ENCODE measurements at places on chromosomes 16 and 17.

GRCh38 chr16:8867216-8867931 lies 1.4 kb downstream of the CARHSP1 start:
- DNase-seq: no peak

DNA sequence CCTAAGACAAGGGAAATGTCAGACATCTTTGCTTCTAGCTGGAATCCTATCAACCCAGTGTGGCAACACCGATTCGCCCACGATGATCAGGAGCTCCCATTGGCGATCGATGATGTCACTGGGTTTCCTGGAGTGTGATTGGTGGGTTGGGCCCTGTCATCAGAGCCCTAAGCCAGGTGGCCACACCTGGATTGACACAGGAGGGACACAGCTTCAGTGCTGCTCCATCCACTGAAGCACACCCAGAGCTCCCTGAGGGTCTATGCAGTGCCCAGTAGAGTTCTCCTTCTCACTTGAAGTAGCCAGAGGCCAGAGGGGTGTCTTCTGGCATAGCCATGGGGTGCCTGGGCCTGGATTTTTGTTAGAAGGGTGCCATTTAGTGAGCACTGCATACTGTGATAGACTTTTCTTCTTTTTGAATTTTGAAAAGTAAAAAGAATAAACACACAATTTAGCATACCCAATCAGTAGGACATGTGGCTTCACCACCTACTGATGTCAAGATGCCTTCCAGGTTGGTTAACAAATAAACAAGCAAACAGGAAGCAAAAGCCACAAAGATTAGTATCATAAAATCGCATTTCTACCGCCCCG lies 77.6 kb downstream of the CMIP start:
- DNase-seq: no peak

GRCh38 chr16:48081656-48082055 lies 74.1 kb downstream of the ABCC12 start:
- DNase-seq: peak; percentile 28

- DNase-seq: no peak
These were observed 99.5 kb downstream of the DYNLRB2 start for GRCh38 chr16:80640316-80640715.

- DNase-seq: no peak
These were observed 4.2 kb downstream of the USP6 start for GRCh38 chr17:5120036-5120435.

DNA sequence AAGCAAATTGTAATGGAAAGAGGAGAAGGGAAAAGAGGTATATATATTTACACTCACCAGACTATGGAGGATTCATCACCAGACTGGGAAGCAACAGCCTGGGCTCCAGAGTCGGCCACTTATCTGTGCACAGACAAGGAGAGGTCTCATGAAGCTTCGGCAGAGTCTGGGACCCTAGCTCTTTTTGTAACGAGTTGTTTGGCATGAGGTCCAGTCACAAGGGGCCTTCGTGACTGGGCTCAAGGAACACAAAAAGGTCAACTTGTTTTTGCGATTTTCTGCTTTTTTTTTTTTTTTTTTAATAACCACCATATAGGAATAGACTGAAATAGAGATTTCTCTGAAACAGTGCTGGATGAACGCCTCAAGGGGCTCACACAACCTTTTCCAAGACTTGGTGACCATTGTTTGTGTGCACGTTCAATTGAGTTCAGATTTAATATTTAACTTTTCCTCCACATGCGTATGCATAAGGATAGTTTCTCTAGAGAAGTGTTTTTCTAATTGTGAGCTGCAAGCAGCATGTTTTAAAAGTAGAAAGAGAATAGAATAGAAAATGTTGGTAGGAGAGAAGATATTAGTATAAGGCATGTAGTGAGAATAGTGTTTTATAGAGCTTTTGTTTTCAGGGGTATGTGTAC lies 25.8 kb downstream of the BPTF start:
- DNase-seq: no peak

- peak; percentile 54 for DNase-seq
These were observed 62.2 kb downstream of the UTP18 start for GRCh38 chr17:51322390-51323029.

GRCh38 chr17:78925662-78926555 lies 722 bp upstream of the TIMP2 start:
- peak; percentile 75 for DNase-seq

DNA sequence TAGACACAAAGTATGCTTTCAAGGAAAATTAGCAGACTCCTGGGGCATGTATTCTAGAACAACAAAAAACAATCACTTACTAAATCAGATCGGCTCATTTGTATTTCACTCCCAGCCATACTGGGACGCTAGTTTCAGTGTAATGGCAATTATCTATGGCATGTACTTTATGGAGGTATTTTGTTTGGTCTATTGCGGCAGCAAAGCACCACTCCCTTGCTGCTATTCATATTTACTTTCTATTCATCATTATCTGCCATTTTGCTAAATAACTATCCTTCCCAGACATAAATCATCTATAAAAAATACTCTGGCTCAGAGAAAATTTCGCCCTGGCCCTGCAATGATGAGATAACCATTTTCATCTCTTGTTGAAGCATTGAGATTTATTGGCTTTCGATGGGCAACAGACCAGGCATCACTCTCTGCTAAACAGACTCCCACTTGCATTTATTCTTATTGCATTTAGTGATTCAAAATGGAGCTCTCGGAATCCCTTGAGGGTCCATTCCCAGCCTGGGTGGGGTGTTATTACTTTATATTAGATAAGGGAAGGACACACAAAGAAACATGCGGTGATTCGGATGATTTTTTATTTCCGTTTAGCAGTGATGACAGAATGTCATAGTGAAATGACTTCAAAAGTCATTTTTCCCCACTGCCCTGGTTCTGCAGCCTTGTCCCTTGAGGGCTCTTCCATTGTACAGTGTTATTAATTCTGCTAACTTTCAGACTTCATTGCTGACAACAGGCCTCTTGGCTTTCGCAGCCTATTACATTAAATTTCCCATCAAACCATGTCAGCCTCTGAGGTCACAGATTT lies 225.8 kb downstream of the IRX3 start:
- no peak for DNase-seq

GRCh38 chr17:18093616-18094408 lies 6.1 kb downstream of the DRG2 start:
- peak; percentile 64 for DNase-seq
